Stimulated activated CD4-positive, alpha-beta T cell treated with anti-CD3 and anti-CD28 coated beads, Interleukin-1b, Interleukin-23, amount 100 ng/mL, for 24 hours (primary cell): ENCODE measurements at places on chromosomes 13 and 19.
A peak's percentile ranks its signal among the peaks of the same experiment; 100 is the strongest.

GRCh38 chr19:31348481-31349159 is 616 bp downstream of the TSHZ3 start:
- no peak for DNase-seq

DNA sequence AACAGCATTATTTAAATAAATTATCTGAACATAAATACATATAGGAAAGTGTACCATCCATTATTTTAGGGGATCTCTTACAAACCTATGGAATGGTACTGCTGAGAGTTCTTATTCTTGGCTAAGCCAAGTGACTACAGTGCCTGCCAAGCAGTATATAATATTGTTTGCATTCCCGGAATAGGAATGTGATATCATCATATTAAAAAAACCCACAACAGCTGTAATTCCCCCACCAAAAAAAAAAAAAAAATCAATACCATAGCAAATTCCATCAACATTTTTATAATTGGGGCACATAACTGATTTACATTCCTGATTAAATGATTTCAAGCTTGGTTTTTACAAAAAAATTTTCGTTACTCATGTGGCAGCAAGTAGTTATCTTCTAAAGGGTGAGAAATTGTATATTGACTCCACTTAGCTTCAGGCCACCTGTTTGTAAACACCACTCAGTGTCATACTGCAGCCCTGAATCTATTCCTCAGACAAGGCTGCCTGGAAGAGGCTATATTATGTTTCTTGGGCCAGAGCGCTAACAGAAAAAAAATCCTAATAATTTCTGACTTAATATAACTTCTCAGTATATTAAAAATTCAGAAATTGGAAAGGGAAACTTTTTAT is 278.1 kb downstream of the DNAJC15 start:
- no peak for DNase-seq

DNA sequence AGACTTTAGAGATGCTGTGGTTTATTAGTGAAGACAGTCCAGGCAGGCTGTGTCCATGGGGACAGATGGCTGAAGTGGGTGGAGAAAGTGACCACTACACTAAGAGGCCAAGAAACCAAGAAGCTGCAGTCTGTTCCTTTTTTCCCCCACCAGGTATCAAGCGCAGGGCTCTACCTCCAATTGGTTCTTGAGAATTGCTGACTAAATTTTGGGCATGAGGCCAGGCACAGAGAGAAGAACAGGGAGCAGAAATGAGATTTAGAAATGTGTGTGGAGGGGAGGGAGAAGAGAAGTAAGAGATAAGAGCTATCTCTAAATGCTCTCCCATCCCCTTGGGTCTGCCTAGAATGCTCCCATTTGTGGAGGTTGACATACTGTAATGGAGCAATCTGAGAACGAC is 12.3 kb upstream of the CYSLTR2 start:
- DNase-seq = no peak

DNA sequence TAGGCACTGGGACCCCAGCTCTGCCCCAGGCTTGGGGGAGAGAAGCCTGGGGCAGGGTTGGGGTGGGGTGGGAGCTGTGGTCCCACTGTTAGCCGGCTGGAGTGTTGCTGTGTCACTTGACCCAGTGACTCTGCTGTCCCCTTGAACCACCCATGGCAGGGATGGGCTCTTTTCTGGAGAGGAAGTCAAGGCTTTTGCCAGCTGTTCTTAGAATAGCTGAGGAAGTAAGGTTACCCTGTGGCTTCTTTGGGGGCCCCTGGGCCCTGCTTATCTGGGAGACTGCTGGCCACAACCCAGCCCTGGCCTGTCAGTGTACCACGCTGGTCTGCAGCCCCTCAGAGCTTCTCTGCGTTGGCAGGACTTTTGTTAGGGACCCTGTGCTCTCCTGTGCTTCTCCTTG is 9.1 kb downstream of the PNPLA6 start:
- no peak for DNase-seq

DNA sequence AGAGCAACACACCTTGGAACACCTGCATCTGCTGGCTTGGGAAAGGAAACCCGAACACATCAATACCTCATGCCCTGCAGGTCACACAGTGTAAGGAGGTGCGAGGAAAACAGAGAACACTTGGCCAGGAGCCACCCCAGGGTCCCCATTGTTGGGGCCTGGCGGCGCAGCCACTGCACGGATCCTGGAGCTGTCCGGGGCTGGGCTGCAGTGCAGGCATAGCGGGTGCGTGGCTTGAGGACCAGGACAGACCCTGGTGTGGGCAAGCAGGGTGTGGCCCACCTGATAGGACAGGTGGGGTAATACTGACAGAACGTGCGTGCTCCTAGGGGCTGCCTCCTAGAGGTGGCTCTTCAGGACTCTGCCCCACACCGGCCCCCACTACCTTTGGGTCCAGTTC is 16.8 kb upstream of the TMEM160 start:
- no peak for DNase-seq

- DNase-seq = no peak
These were observed 118.8 kb downstream of the NUFIP1 start for GRCh38 chr13:44870456-44870929.

DNA sequence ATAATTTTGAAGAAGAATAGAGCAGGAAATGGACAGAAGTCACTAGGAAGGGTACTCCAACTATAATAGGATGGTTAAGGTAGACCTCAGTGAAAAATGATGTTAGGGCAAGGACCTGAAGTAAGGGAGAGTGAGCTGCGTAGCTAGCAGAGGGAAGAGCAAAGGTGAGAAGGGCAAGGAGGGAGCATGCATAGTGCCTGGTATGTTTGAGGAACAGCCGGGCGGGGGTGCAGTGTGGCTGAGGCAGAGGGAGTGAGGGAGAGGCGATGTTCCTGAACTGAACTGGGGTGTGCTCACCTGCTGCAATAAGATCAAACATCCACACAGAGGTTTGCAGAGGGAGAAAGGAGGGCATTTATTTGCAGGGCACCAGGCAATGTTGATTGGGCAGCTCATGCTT is 110.4 kb downstream of the DNAJC15 start:
- no peak for DNase-seq

- no peak for DNase-seq
These were observed 316.9 kb upstream of the TSHZ3 start for GRCh38 chr19:31666126-31666525.

DNA sequence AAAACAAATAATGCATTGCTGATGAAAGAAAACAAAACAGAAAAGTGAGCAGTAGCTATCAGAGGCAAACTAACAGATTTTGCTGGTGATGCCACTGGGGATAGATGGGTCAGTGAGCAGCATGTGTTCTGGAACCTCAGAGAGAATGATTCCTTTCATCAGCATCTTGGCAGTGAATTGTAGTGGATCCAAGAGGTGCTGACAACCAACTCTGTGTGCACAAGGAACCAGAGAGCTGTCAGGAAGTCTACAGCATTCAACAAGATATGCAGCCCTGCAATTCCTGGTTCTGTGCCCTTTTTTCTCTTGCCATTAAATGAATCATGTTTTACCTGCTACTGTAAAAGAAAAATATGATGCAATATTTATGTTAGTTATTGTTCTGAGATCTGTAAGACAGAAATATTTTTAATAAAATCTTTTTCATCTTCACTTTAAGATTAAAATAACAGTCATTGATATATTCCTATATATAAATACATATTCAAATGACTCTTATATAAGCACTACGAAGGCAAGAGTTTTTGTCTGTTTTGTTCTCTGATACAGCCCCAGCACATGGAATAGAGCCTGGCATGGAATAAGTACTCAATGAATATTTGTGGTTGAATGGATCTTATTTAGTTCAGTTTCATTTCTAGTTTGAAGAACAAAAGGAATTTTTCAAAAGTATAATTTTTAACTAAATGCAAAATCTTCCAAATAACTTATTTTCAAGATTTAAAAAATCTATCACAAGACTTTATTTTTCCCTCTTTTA is 80.8 kb downstream of the FREM2 start:
- no peak for DNase-seq

DNA sequence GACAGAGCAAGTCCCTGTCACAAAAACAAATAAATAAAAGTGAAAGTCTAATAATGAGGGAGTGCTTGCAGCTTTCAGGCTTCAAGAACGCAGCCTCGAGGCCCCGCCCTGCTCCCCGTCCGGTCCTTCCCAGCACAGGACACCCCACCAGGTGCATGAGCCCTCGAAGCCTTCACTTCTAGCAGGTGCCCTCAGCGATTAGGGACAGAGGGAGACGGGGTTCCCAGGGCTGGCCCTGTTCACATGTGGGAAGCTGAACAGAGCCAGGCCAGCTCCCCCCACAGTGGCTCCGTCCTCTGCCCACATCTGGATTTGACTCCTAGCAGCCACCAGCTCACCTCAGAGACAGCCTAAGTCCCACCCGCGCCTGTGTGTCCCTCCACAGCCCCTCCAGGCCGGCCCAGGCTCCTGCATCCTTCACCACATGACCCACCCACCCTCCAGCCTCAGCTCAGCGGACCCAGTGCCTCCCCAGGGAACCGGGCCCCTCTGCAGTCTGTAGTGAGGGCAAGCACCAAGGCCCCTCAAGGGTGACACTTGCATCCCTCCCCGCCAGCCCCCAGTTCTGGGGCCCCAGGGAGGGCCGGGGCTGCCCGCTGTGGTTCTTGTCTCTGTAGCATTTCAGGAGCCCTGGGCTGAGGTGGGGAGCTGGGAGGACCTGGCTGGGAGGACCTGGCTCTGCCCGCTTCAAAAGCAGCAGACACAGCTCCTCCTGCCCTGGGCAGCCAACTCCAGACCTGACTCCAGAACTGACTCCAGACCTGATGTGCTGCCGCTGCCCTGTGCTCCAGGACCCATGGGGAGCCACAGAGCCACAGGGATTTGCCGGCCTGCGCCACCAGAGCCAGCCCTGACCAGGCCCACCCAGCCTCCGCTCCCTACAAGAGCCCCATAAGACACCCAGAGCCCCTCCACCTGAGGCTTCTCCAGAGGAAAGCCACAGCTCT is 27.2 kb downstream of the GPX4 start:
- no peak for DNase-seq

DNA sequence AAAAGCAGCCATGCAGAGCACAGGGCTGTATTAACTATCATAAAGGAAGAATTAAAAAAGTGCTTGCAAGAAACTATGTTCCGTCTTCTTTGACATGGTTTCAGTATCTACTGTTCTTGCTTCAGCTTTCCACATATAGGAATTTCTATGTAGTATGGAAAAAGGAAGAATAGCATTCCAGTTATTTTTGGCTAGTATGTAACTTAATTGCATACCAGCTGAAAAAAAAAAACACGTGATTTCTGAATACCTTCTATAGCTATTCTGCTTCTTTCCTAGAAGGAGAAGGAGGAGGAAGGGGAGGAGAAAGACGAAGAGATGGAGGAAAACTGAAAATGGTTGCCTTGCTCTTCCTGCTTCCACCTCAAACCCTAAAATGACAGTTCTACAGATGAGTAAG is 619.0 kb downstream of the KCTD12 start:
- no peak for DNase-seq

DNA sequence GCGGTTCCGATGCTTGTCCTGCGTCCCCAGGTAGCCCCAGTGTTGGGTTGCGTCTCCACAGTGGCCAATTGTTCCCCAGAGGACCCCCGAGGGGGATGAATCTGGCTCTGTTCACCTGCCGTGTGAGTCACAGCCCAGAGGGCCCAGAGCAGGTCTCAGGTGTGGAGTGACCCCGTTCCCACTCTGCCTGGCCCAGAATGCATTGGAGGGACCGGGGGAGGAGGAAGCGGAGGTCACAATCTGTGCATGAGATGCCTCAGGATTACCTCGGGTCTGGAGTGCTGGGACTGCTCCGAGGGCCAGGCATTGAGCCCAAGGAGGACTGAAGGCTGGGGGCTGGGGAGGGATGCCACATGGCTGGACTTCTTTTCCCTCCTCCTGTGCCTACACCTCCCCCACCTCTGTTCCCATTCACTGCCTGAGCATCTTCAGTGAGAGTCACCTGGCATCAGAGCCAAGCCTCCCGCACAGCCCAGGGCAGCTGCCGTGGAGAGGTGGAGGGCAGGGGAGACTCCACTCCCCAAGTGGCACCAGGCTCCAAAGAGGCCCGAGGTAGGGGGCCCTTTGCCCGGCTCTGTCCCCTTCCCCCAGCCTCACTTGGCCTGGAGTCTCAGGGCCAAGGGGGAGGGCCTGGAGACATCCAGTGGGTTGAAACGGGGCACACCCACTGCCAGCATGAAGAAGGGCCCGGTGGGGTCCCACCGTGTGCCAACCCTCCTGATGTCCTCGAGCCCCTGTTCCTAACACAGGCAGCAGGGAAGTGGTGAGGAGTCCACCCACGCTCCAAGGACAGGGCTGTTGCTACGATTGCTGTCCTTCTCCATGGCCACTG is 81.1 kb downstream of the CHST8 start:
- DNase-seq = no peak

DNA sequence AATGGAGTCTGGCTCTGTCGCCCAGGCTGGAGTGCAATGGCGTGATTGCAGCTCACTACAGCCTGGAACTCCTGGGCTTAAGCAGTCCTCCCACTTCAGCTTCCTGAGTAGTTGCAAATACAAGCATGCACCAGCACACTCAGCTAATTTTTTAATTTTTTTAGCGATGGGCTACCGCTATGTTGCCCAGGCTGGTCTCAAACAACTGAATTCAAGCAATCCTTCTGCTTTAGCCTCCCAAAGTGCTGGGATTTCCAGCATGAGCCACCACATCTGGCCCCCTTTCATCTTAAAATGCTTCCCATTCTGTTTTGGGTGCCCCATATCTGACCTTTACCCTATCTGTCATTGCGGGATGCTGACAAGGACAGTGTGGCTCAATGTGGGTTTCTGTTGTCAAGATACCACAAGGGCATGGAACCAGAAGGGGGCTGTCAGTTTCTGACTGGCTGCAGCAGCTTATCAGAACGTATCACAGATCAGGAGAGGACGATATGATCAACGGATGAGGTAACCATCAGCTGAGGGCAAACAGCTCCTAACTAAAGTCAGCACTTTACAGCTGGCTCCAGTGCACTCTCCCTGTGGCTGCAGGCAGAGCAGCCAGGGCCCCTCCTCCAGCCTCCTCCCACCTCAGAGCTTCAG is 32.4 kb downstream of the GPR42 start:
- no peak for DNase-seq

GRCh38 chr13:107625648-107626047 is 589.7 kb downstream of the LIG4 start:
- DNase-seq = no peak

DNA sequence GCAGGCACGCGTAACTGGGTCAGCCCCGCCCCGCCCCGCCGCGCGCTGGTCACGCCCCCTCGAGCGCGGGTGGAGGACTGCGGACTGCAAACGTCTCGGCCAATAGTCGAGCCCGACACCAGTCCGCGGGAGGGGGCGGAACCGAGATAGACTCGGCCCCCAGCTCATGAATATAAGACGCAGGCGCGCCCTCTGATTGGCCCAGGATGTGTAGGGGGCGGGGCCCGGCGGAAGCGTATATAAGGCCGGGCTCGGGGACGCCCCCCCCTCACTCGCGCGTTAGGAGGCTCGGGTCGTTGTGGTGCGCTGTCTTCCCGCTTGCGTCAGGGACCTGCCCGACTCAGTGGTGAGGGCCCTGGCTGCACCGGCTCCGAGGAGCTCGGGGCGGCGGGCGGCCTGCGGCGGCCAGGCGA is at the start of gene CIRBP:
Gene CIRBP, plus strand, starts transcription at position 268 of the 413 bp plus-strand sequence. CDS start 1,602 bp downstream, outside the sequence.
- DNase-seq = peak; percentile 96

DNA sequence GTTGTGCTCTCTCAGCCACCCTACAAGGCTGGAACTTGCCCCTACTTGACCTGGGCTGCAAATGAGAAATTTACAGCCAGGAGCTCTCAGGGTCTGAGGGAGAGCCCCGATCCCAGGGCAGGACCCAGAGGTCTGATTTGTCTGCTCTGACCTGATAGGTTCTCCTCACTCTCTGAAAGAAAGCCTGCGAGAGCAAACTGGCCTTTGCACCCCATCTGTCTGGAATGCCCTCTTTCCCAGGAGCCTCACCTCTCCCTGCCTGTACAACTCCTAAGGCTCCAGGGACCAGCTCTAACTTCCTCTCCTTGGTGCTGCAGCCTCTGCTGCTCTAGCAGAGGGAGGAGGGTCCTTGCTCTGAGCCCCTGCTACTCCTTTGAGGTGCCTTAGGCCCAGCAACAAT is 137.8 kb downstream of the UQCRFS1 start:
- DNase-seq = no peak

GRCh38 chr13:72963762-72964161 is 95.0 kb upstream of the KLF5 start:
- no peak for DNase-seq
